ENCODE measurements at places on chromosomes 2 and 18.
A peak's percentile ranks its signal among the peaks of the same experiment; 100 is the strongest.

DNA sequence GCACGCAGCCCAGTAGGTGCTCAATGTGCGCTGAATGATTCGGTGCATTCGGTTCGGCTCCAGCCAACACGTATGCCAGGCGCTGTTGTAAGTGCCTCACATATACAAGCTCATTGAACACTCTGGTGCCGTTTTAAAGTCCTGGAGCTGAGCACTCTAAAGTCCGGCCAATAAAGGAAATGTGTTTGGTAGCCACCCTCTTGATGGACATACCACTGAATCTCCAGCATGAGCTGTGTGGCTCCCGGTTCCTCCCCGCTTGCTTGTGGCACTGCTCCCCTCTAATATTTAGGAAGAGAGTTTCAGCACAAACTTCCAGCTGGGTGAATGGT is 112.1 kb downstream of the MCFD2 start:
- DNase-seq = no peak

DNA sequence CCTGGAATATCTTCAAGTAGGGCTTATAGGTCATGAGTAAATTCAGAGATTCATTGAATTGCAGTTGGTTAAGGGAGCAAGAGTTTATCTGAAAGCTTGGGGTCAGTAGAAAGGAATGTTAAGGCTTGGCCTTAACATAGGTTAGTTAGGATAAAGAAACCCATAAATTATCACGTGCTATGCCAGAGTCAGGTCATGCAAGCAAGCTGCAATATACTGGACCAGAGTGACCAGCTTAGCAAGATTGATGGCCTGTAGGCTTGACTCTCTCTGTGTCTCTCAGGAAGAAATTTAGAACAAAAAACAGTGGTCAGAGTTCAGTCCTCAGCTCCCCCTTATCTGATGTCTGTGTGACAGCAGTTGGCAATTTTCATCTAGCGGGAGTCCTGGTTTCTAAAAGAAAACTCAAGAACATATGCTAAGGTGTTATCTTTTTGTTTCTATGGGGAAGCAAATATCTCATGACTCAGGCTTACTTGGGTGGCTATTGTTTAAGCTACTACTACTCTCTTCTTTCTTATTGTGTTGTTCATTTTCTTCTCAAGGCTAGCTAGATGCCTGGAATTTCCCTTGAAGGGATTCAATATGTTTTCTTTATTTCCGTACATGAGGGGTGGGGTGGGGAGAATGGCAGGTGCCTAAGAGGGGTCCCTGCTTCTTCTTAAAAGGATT is 28.7 kb upstream of the MARCO start:
- no peak for DNase-seq

- no peak for DNase-seq
Observed at GRCh38 chr2:8676921-8677645, 4.8 kb upstream of the ID2 start.

DNA sequence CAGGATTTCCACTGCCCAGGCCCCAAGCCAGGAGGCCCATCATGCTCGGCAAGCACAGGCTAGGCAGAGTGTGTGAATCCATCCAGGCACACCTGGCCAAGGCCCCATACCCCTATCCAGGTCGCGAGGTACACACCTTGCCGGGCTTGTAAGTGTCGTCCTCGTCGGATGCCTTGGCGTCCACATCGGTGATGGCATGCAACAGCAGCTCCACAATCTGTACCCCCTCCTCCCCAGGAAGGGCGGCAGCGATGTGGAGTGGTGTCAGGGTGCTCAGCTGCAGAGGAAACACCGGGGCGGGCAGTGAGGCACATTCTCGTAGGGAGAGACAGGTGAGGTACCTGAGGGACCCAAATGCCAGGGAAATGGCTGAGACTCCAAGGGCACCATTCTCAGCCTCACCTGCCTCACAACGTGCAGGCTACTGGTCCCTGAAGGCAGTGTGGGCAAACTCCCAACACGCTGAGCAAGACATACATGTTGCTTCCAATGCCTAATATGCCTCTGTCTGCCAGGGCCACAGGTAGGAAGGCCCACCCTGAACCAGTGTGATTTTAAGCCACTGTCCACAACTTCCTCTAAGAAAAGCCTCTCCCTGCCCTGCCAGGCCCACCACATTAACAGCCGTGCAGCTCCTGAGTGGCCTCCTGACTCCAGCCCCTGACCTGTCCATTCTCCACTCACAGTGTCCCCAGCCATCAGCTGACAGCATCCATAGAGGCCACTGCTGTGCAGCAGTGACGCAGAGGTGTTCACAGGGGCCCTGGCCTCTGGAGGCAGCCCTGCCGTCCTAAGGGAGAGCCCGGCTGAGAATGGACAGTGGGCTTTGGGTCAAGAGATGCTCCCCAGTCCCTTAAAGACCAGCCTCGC is 44.9 kb downstream of the ANKMY1 start:
- no peak for DNase-seq

- no peak for DNase-seq
Observed at GRCh38 chr2:150985741-150986140, 275.9 kb downstream of the RBM43 start.

- peak; percentile 63 for DNase-seq
Observed at GRCh38 chr2:45993476-45993991, 303.7 kb upstream of the EPAS1 start.

DNA sequence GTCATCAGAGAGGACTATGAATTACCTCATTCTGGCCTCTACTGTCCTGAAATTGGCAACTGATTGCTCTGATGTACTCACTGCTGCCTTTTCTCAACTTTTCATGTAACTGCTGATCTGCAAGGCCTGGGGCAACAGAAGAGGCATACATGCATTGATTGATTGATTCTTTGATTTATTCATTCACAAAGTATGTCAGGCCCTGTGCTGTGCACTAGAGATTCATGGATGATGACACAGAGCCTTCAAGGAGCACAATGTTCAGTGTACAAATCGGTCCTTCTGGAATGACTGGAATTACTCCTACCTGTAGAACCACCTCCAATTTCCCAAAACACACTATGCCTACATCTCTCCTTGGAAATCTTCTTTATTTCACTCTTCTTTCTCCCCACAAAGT is 111.3 kb downstream of the LRATD1 start:
- no peak for DNase-seq

GRCh38 chr2:629961-630360 is 47.2 kb downstream of the TMEM18 start:
- no peak for DNase-seq

GRCh38 chr2:174859563-174860169 is 95.4 kb upstream of the CHRNA1 start:
- no peak for DNase-seq

DNA sequence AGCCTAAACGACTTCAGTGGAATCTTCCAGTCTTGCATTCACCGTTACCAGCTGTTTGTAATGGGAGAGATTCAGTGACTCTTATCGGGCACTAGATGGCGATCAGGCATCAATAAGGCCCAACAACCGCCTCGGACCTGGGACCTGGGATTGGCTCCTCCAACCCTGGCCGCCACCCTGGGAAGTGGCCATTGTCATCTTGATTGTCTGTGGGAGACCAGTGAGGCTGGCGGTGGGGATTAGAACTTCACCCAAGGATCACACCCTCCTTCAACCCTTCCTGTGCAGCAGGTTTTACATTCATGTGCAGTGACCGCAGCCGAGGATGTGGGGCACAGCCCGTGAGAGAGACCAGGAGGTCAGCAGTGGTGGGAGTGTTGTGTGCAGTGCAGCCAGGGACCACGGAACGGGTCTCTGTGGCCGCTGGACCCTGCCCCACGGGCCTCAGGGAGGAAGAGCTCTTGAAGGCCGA is 85.3 kb downstream of the SPP2 start:
- peak; percentile 81 for DNase-seq

DNA sequence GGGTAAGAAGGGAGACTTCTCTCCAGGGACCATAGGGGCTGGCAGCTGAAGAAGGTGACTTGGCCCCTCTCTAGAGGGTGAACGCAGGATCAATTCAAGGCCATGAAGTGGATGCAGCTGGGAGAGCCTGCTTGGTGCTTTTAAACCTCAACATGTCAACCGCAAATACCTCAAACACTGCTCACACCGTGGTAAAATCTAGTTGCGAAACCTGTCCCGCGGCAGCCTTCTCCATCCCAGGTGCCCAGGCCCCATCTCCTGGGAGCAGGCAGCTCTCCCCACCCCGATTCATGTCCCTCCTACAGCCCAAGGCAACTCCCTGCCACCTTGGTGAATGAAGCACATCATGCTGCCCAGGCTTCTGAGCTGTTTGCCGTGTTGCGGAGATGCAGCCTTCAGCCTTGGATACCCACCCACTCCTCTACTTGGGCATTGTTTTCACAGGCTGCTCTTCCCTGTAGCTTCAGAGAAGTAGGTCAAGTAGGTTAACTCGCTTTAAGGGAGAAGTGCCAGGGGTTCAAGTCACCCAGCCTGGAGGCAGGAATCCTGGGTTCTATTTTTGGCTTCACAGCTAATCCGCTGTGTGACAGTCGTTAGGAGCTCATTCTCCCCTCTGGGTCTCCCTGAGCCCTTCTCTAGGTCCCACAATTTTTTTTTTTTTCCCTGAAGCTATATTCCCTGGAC is 6.2 kb upstream of the EFR3B start:
- no peak for DNase-seq

GRCh38 chr18:63199743-63200241 is 119.8 kb downstream of the BCL2 start:
- no peak for DNase-seq

DNA sequence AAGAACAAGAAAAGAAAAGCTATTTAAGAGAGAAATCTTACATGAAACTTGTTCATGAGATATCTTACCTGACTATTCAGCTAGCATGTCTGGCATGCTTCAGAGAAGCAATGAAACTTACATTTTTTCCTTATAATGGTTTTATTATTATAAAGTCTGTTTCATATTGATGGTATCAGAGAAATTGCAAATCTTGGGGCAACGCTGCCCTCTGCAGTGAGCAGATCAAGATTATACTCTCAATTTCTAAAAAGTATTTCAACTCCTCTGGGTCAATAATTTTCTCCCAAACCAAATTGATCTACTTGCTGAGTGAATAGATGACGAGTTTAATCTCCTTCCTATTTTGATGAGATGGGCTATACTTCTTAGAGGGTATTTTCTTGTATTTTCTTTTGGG is 235.6 kb downstream of the NUP35 start:
- DNase-seq = no peak

- no peak for DNase-seq
Observed at GRCh38 chr2:120429586-120430500, 83.9 kb downstream of the INHBB start.

- no peak for DNase-seq
Observed at GRCh38 chr2:64910972-64911433, 78.2 kb upstream of the SLC1A4 start.

- peak; percentile 74 for DNase-seq
Observed at GRCh38 chr18:23131693-23132319, 3.5 kb upstream of the CABLES1 start.

DNA sequence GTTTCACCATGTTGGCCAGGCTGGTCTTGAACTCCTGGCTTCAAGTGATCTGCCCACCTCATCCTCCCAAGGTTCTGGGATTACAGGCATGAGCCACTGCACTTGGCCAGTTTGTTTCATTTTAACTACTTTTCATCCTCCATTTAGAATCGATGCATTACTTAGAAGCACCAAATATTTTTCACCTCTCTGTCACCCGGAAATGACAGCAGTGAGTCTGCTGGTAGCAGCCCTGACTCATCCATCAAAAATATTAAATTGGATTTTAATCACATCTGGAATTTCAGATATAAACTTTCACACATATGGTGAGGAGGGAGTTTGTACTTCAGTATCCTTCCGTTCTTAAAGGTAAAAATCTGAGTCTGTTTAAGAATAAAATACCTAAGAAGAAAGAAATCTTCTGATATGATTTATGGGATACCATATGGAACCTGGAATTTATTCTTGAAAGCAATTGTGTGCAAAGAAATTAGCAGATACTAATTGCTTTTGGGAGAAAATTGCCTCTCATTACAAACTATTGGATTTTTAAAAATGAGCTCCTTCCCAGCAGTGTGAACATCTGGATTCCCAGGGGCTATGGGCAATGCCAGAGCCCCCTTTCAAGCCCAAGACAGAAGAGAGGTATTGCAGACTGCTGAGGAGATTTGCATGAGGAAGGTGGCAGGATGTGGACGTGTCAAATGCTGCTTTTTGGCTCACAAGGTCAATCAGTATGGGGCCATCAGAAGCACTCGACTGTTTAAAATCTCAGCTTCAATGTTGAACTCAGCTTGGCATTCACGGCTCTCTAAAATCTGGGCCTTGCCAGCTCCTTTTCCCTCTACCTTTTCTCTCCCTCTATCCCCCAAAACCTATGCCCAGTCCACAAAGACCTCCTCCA is 279.5 kb upstream of the SIX2 start:
- DNase-seq = no peak

DNA sequence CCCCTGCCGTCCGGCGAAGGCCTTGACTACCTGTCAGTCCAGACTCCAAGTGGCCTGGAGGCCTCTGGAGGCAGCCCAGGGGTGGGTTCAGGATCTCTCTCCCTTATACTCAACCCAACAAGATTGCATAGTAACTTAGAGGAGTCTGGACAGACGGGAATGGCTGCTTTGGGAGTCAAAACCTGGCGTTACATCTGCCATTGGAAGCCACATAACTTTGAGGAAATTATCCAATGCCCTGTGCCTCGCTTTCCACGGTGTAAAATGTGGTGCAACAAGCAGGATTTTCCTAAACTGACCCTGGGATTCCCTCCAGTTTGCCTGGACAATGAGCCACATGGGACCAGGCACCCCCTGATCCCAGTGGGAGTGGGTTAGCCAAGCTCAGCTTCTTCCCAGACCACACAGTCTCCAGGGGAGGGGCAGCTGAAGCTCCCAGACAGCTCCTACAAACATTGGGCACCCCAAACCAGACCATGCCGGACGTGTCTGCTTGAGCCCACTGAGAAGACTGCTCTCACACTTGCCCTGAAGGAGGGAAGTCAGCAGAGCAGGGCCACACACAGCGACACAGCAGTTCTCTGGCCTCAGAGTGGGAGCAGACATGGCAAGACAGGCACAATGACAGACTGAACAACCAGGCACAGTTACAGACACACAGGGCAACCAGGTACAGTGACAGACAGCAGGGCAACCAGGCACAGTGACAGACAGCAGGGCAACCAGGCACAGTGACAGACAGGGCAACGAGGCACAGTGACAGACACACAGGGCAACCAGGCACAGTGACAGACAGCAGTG is 65.6 kb upstream of the RAB6C start:
- DNase-seq = no peak

- no peak for DNase-seq
Observed at GRCh38 chr18:51151568-51152511, 45.6 kb downstream of the MEX3C start.

- no peak for DNase-seq
Observed at GRCh38 chr18:50776383-50776782, 43.4 kb downstream of the MRO start.

DNA sequence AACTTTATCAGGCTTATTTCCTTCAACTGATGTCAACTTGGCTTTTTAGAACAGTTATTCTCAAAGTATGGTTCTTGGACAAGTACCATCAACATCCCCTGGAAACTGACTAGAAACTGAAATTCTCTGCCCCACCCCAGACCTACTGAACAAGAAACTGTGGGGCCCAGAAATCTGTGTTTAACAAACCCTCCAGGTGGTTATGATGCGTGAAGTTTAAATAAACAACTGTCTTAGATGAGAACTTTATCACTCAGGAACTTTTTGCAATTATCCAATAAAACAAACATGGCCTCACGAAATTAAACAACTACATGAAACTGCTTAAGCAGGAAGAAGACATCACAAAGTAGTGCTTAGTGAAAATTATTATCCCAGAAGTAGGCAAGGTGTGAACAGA is 4.4 kb downstream of the HIBCH start:
- no peak for DNase-seq

GRCh38 chr18:49041435-49042245 is 90.9 kb upstream of the SMAD7 start:
- no peak for DNase-seq

Measured in AG08396 (cell line).